Activated B cell treated with CpG ODN at 0.5 μM for 24 hours (primary cell): ENCODE measurements at places on chromosomes 12 and 14. TPM values are rescaled to one million over a fixed set of nuclear protein-coding genes. Genes with fewer than 3 reads are reported as not detected.
A peak's percentile ranks its signal among the peaks of the same experiment; 100 is the strongest.

GRCh38 chr12:110537605-110538409, 35.7 kb downstream of the RAD9B start:
- no peak for DNase-seq

DNA sequence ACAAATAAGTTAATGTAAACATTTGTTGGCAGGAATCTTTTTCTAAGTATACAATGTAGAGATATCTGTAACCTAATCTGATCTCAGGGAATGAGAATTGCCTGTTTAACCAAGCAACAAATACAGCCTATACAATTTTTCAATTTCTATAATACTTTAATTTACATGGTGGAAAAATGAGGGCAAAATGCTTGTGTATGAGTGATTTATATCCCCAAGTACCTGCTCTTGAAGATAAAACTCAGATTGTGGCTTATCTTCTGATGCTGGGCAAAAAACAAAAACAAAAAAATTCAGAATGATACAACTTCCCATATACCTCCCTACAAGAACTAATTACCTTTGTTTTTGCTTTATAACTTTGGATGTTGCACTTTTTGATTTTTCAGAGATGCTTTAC, 2.2 kb downstream of the CNOT2 start:
- no peak for DNase-seq

GRCh38 chr12:111396726-111397445, 8.8 kb upstream of the SH2B3 start:
- peak; percentile 92 for DNase-seq

DNA sequence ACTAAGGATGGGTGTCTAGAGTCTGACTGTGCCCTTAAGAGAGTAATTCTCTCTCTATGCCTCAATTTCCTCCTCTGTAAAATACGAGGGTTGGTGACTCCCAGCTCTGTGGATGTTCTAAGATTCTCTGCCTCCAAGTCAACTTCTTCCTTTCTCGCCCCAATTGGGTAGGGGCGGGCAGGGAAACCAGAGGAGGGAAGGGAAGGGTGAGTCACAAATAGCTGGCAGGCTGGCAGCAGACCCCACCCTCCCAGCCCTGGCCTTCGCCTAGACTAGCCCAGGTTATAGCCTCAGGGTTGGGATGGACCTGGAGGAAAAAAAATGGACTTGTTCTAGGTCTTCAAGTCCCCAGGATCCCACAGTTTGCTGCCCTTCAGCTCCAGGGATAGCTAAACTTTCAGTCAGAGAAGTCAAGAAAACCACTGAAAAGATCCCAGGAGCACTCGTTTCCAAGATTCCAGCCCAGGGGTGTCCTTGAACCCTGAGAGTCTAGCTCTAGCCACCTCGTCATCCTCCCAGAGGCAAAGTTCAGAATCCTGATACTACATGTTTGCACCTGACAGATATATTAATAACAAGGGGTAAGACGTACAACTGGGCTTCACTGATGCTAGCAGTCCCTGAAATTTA, 2.3 kb downstream of the DGKA start:
- DNase-seq, result no peak

DNA sequence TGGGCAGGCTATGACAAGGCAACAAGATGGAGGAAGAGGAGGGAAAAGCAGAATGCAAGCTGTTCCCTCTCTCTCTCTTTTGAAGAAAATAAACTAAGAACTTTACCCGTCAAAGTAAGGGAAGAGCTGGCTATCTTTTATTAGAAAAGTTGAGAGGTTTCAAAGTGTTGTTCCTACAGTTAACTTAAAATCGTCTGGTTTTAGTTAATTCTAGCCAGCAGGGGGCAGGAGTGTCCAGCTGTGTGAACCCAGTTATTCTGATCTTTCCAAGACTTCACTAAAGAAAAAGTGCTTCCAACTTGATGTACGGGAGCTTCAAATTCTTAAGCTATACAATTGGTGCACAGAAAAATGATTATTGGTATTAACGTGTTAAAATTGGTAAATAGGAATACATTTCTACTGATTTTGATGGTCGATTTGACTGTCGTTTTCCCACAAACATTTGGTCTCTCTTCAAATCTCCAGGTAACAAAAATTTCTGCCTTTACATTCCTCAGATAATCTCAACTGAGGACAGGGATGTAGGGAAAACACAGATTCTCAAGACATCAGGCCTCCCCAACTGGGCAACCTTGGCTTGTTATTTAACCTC, 28.4 kb upstream of the MON2 start:
- no peak for DNase-seq

- DNase-seq, result no peak
Observed at GRCh38 chr12:130083734-130084133, 78.5 kb upstream of the FZD10 start.

- DNase-seq, result no peak
Observed at GRCh38 chr14:52876311-52876710, 74.5 kb downstream of the FERMT2 start.

DNA sequence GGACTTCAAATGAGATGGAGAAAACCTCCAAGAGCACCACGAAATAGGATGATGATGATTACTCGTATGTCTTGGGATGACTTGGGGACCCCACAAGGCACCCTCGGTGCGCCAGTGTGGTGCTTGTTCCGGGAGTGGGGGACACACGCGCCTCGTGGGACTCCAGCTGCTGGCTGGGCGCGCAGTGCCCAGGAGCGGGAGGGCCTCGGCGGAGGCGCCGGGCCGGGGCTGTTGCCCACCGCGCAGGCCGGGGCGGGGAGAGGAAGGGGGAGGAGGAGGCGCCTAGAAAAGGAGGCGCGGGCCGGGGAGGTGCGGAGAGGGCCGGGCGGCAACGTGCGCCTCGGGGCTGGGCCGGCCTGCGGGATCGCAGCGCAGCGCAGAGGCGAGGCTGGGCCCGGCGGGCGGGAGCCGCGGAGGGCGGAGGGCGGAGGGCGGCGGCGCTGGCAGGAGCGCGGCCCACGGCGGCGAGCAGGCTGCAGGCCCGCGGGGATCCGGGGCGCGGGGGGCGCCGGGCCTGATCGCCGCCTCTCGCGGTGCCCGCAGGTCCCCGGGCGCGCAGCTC, at the start of gene RFLNA:
TSS of gene RFLNA (plus strand) at position 314 of the 562 bp plus-strand sequence. CDS start 337 bp downstream, outside the sequence.
- no peak for DNase-seq

- no peak for DNase-seq
Observed at GRCh38 chr14:95531969-95532368, 2.9 kb upstream of the GLRX5 start.

- DNase-seq, result no peak
Observed at GRCh38 chr12:12483438-12483837, 79.2 kb downstream of the DUSP16 start.

- DNase-seq, result no peak
Observed at GRCh38 chr14:83309833-83310232, 1776.2 kb upstream of the SEL1L start.

DNA sequence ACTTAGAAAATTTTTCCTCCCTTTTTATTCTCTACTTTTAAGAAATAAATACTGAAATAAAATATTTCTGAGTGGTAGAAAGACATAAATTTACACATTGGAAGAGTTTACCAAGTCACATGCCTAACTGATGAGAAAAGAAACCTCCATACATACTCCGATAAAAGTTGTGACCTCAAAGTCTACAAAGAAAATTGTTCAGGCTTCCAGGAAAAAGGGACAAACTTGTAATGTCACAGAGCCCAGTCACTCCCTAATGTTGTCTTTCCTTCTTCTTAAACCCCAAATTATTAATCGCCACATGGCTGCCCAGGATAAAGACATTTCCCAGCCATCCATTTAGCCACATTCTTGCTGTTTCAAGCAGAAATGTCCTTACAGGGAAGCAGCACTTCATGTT, 455.3 kb downstream of the MDGA2 start:
- no peak for DNase-seq

GRCh38 chr14:45807178-45807899, 554.3 kb upstream of the MIS18BP1 start:
- no peak for DNase-seq

DNA sequence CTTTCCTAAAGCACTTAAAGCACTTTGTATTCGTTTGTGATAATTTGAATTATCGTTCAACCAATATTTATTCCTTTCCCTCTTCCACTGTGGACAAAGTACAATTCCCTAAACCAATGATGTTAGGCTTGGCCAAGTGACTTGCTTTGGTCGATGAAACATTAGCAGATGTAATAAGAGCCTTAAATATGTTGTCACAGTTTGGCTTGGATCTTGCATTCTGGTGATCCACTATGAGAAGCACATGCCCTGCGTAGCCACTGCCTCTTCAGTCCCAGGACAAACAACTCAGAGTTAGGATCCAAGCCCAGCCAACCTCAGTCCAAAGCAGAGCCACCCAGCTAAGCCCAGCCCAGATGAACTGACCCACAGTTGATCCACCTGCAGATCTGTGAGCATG, 8.4 kb upstream of the C12orf75 start:
- DNase-seq, result no peak

DNA sequence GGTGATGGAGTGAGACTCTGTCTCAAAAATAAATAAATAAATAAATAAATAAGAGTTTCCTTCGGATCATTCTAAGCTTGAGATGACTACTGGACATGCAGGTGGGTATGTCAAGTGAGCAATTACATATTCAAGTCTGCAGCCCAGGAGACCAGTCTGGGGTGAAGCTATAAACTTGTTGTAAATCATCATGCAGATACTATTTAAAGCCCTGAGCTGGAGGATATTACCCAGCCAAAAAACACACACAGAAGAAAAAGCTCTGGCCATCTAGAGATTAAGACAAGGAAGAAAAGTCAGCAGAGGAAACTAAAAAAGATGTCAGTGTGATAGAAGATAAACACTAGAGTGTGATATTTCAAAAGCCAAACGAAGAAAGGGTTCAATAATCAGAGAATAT, 47.0 kb upstream of the PDZRN4 start:
- no peak for DNase-seq

GRCh38 chr12:51392556-51393237, 1.5 kb upstream of the GALNT6 start:
- DNase-seq, result no peak

DNA sequence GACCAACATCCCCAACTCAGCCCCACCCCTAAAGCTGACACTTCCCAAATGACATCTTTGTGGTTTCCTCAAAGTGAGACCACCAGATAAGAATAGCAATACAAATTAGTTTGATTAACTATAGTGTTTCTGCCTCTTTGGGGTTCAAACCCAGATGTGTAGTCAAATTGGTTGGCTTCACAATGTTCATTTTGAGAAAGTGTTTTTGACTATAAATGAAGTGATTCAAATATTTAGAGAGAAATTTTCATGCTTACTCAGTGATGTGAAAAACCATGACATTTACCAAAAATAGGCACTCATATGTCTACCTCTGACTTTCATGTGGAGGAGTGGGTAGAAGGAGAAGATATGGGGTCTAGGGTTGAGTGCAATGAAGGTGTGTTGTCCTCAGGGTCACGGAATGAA, 218.4 kb downstream of the BCAT1 start:
- DNase-seq, result no peak

- DNase-seq, result no peak
Observed at GRCh38 chr12:16612647-16613046, 6.7 kb upstream of the LMO3 start.

GRCh38 chr14:68792979-68793733, at the start of gene ZFP36L1:
TSS of gene ZFP36L1 (minus strand) at chr14:68793067. CDS start at chr14:68792938, 129 bp downstream.
- peak; percentile 84 for DNase-seq

- no peak for DNase-seq
Observed at GRCh38 chr12:96197503-96198272, 3.5 kb downstream of the ELK3 start.

- DNase-seq, result no peak
Observed at GRCh38 chr12:132462788-132463187, 27.2 kb upstream of the FBRSL1 start.

DNA sequence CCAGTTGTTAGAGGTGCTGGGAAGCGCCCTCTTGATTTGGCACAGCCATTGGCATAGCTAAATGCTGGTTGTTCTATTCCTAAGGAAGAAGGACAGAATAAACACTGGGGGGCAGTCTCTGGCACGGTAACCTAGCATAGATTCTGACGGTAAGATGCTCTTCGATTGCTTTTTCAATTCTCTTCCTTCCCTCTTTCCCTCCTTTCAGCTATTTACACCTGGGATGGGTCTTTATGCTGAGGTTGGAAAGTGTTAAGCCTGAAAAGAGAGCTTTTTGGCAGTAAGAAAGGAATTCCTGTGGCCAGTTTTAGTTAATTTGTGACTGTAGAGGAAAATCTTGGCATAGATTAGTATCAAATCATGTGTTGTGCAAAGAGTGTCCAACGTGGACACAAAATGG, 162.8 kb downstream of the SNAPC1 start:
- no peak for DNase-seq

GRCh38 chr12:19646599-19646998, 207.3 kb downstream of the AEBP2 start:
- no peak for DNase-seq

- no peak for DNase-seq
Observed at GRCh38 chr12:105820429-105821125, 318.2 kb downstream of the NUAK1 start.

DNA sequence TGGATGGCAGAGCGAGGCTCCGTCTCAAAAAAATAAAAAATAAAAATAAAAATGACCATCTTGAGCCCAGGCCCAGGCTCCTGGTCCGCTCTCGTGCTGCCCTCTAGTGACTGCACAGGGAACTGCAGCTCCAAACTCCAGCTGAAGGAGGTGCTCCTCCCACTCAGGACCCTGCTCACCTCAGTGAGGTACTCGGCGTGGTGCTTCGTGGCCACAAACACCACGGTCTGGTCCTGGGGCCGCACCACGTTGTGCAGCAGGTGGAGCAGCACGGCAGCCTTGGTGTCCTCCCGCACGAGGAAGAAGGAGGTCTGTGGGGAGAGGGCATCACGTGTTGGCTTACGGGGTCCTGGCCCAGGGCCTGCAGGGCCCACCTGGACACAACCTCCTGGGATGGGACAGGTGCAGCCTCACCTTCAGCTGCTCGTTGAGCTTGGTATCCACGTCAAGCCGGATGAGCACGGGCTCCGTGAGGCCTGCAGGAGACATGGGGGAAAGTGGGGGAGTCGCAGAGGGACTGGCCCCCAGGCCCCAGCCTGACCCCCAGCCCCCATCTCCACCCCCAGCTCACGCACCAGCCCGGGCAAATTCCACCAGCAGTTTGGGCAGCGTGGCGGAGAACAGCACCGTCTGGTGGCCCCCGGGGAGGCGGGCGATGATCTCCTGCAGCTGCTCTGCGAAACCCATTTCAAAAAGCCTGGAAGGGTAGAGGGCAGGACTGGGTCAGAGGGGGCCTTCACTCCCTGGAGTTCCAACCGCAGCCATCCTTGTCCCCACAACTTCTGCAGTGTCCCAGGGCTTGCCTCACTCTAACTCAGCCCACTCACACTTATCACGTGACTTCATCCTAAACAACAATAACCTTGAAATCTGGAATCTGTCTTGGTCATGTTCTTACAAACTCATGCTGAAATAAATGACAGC, 10.6 kb downstream of the DDX54 start:
- DNase-seq, result peak; percentile 78

GRCh38 chr12:52828156-52828555, 6.0 kb downstream of the KRT79 start:
- no peak for DNase-seq

GRCh38 chr14:58633831-58634230, 3.9 kb upstream of the DACT1 start:
- no peak for DNase-seq

GRCh38 chr14:64714432-64715025, 10.3 kb downstream of the PLEKHG3 start:
- no peak for DNase-seq

The SOAT2 gene
- not detected in 2 replicates for total RNA-seq

The PLD4 gene
- total RNA-seq, result 458 and 473 TPM in 2 replicates

The TMEM233 gene
- not detected in 2 replicates for total RNA-seq

The SMARCD1 gene
- 101 and 108 TPM in 2 replicates for total RNA-seq

The BDKRB1 gene
- not detected in 2 replicates for total RNA-seq

The FMNL3 gene
- total RNA-seq, result 74.7 and 84.3 TPM in 2 replicates

The EML5 gene
- 3.8 and 5.0 TPM in 2 replicates for total RNA-seq

The HNF1A gene
- not detected in 2 replicates for total RNA-seq

The HSPB8 gene
- total RNA-seq, result not detected in 2 replicates

The ACSM4 gene
- total RNA-seq, result not detected in 2 replicates

The BMAL2 gene
- 4.2 and 5.4 TPM in 2 replicates for total RNA-seq
